Nucleus accumbens (tissue), 56 donors: ENCODE measurements at places on chromosomes 2 and 18.

DNA sequence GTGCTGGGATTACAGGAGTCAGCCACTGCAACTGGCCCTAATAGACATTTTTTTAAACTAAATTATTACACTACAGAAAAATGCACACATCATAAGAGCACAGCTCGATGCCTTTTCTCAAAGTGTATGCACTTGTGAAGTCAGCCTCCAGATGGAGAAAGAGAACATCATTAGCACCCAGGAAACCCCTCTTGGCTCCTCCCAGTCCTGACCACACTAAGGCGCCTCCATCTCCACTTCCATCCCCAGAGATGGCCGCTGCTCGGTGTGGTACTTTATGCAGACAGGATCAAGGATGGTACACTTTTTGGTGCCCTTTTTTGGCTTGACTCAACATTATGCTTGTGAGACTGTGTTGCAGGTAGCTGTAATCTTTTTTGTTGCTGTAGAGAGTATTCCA is 34.8 kb downstream of the RRM2 start:
- no peak for DNase-seq

DNA sequence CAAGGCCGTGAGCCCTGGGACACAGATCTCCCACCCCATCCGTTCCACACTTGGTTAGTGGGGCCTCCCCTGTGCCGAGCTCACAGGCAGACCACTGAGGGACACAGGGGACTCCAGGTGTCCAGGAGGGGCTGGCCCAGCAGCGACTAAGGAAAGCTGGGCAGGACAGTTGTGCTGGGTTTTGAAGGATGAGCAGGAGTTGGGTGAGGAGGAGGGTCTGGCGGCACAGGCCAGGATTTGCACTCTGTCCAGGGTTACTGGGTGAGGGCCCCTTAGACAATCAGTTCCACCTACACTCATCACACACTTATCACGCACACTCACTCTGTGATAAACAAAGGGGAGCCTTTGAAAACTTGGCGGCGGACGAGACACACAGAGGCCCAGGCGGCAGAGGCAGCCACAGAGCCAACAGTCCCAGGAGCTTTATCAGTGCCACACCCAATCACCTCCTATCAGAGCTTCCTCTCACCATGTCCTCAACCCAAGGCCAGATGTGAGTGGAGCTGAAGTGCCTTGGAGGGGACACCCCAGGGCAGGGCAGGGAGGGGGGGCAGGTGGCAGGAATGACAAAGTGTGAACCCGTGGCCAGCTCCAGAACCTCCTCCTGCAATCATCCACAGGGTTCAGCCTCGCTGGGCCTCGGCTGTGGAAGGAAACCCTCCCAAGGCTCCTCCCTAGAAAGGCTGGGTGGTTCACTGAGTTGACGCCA is 26.6 kb downstream of the BIN1 start:
- no peak for DNase-seq

GRCh38 chr2:54597153-54597848 is 126.2 kb upstream of the EML6 start:
- no peak for DNase-seq

GRCh38 chr2:169046440-169047151 is 15.5 kb upstream of the ABCB11 start:
- DNase-seq, result no peak

DNA sequence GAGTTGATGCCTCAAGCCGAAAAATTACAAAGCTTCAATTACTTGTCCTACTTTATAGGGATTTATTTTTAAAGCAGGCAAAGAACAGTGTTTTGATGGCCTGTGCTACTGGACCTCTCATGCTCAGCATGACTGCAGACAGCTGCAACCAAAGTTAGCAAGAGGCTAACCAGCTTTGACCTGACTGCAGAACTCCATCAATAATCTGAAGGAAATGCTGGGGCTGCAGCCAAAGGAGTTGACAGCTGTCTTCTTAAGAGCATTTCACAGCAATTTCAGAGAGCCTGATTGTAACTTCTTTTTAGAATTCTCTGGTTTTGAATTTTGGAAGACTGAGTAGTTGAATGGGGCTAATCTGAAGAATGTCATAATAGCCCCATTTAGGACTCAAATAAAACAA is 46.5 kb upstream of the SESTD1 start:
- no peak for DNase-seq
